Retina (tissue), 1 donor: ENCODE measurements at places on chromosomes 12 and 14.

DNA sequence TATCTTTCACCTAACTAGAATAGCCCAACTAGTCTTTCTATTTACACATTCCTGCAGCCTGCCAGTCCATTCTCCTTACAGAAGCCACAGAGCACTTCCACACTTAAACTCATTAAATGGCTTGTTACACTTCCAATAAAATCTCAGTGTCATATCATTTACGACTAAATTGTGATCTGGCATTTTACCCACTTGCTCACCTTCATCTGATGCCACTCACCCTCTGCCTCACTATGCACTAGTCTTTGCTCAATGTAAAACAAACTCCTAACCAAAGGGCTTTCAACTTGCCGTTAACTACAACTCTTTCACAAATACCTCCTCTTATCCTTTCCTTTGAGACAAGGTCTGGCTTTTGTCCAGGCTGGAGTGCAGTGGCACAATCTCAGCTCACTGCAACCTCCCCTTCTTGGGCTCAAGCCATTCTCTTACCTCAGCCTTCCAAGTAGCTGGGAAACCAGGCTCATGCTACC is 24.1 kb downstream of the YAF2 start:
- DNase-seq = no peak

- DNase-seq = peak; percentile 85
Observed at GRCh38 chr14:77862154-77862786, 62.4 kb downstream of the ADCK1 start.

GRCh38 chr12:24226745-24227350 is 277.4 kb upstream of the SOX5 start:
- DNase-seq = no peak

- DNase-seq = no peak
Observed at GRCh38 chr12:82279536-82280058, 78.6 kb downstream of the CCDC59 start.

GRCh38 chr12:101931498-101932326 is 54.3 kb downstream of the DRAM1 start:
- no peak for DNase-seq

DNA sequence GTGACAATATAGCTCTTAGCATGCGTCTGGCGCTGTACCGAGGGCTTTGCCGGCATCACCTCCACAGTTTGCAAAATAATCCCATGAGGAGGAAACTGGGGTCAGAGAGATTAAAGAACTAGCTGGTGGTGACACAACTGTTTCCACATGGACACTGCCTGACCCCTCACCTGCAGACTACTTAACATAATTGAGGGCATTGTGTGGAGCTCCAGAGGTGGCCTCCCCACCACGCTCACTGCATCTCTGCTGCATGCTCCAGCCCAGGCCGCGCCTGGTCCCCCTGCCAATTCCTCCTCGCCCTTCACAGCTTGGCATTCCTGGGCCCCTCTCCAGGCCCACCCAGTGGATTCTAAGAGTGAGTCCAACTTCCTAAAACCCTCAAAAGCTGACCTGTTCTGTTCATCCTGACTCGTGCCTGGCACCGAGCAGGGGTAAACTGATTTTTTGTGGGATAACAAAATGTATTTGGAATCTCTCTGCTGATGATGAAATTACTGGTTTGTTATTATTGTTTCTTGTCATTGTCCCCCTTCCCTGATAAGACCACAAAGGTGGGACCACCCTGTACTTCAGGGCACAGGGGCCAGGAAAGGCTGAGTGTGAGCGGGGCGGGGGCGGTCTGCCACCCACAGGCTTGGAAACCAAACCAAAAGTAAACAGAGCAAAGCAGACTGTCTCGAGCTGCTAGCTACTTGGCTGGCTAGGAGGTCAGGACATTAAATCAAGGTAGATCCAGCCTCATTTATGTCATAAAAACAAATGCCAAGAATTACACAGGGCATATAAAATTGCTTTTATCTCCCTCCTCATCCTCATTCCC is 40.6 kb downstream of the CHGA start:
- DNase-seq = no peak

DNA sequence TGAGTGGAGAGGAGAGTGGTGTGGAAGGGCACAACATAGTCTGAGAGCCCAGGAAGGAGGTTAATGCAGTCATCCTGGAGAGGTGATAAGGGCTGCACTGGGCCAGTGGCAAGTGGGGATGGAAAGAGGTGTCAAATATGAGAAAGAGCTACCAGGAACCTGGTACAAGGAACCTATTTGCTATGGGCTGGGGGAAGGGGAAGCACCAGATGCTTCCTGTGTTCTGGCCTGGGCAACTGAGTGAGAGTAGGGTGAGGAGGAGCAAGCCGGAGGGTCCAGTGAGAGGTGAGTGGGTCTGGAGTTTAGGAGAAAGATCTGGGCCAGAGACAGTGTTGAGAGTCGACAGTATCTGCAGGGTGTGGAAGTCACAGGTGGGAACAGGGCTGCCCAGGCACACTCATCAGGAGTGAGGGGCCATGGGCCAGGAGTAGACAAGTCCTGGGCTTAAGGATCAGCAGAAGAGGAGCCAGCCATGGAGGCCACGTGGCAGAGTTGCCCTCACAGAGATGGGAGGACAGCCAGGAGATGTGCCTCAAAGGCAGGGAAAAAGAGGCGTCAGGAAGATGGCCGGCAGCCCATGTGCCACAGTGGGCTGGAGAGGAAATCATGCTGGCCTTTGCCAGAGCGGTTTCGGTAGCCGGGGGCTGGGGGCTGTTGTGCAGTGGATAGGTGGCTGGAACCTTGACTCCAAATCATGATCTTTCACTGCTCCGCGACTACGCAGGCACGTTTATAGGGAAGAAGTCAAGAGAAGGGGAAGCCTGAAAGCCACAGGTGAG is 2.9 kb upstream of the AQP6 start:
- DNase-seq = no peak

DNA sequence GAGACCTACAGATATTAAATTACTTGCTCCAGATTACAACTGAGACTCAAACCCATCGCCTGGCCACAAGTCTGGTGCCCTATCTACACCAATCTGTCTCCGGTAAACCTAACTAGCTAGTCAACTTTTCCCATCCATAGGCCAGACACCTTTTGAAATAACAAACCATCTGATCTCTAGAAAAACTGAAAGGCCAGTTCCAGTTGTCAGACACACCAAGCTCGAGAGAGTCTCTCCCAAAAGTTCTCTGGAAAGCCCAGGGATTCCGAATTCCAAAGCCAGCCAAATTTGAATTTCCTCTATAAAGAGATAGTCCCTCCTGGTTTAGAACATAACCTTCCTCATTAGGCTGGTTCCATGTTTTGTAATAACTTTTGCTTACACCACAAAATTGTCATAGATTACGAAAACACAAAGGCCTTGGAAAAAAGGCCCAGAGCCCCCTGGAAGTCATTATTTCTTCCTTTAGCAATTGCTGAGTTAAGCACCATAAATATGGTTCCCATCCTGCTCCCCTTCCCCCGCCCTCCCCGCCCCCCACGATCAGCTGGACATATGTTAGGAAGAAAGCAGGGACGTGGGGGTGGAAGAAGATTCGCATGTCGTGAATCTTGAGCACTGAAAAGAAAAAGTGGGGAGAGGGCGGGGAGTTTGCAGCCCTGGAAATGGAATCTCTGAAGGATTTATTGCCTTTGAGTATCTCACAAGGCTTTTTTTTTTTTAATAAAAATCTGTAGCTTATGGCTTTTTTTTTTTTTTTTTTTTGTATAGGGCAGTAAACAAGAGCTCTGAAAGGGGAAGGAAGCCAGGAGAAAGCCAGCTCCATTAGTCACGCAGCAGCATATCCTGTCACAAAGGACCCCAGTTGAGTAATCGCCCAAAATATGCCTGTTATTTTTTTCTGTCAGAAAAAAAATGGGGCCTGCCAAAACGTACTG is 110.4 kb downstream of the ZFP36L1 start:
- DNase-seq = no peak

DNA sequence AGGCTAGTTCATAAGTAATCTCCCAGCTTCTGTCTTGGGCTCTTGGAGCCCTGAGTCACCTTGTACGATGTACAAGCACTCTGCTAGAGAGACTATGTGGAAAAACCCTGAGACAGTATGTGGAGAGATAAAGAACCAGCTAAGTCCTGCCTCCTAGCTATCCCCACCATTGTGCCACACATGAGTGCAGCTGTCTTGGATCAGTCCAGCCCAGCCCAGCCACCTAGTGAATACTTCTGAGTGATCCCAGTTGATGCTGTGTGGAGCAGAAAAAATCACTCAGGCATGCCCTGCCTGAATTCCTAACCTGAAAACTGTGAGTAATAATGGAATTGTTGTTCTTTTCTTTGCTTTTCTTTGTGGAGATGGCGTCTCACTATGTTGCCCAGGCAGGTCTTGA is 5.1 kb upstream of the SERPINA6 start:
- DNase-seq = no peak

DNA sequence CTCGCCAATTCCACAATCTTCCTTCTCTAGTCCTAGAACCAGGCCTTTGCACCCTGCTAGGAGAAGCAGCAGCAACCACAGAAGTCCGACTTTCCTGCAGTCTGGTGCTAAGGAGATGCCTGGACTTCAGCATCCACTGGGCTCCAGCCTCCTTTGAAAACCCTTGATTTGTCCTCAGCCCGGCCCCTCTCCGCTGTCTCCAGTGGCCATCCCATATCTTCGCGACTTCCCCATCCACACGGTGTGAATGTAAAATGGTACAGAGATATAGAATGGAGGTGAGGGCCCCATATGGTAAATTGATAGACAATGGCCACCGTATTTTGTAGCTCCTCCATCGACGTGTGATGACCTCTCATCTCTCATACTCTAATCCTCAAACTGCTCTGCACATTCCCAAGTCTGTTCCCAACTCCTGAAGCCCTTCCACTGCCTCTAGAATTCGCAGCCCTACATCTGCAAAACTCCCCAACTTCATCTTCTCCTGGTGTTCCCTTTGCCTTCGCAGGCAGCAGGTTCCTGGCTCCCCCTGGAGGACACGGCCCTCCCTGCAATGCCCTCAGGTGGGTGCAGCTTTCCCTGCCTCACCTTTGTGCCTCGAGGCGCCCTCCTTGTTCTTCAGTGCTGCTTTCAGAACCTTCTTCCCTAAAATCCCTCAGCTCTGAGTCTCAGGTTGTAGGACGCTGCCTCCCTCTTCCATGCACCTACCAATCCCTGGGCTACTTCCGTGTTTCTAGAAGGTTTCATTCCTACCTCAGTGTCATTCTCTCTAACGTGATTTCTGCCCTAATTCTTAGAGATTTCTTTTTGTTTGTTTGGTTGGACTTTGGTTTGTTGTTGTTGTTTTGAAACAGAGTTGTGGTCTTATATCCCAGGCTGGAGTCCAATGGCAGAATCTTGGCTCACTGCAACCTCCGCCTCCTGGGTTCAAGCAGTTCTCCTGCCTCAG is 36.7 kb downstream of the TMBIM6 start:
- peak; percentile 44 for DNase-seq

DNA sequence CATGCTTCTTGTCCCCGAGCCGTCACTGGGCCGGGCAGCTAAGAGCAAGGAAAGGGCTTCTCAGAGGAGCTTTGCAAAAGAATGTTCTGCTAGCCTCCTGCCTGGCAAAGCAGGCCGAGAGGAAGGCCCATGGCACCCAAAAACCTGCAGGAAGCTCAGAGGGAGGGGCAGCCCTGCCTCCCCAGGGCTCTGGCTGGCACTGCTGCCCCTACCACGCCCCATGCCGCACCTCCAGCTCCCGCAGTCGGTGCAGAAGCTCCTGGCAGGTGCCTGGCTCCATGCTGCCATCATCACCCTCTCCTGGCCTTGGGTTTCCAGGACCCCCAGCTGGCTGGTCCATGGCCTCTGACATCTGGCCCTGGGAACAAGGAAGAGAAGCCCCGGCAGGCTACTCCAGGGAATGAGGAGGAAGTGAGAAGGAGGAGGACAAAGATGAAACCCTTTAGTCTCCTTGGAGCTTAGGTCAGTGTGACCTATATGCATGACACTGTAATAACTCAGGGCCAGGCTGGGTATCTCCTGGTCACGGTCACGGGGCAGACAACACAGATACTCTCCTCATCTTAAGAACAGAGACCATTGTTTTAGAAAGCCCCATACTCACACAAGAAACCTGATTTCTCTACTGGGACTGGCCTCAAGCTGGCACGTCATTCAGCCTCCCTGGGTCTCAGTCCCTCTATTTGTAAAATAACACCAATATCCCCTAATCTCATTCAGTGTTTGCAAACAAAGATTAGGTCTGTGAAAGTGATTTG is 24.3 kb downstream of the NCKAP5L start:
- no peak for DNase-seq

- no peak for DNase-seq
Observed at GRCh38 chr14:98227727-98228111, 1044.3 kb downstream of the BCL11B start.

GRCh38 chr14:79852950-79853744 is 358.2 kb downstream of the DIO2 start:
- peak; percentile 16 for DNase-seq

DNA sequence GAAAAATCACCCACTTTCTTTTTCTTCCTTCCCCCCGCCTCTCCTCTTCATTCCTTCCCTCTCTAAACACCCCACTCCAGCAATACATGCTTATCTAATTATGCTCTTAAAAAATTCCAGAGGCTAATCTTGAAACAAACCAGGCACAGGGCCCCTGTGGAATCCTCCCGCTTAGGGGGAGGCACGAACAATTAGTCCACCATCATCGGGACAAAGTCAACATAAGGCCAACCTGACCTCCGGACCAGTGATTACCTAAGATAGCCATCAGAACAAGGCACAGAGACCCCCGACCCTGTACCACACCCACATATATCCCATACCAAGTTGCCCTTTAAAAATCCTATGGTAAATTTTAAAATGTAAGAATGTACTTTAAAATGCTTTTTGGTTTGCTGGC is 47.1 kb downstream of the KIF21A start:
- DNase-seq = no peak

DNA sequence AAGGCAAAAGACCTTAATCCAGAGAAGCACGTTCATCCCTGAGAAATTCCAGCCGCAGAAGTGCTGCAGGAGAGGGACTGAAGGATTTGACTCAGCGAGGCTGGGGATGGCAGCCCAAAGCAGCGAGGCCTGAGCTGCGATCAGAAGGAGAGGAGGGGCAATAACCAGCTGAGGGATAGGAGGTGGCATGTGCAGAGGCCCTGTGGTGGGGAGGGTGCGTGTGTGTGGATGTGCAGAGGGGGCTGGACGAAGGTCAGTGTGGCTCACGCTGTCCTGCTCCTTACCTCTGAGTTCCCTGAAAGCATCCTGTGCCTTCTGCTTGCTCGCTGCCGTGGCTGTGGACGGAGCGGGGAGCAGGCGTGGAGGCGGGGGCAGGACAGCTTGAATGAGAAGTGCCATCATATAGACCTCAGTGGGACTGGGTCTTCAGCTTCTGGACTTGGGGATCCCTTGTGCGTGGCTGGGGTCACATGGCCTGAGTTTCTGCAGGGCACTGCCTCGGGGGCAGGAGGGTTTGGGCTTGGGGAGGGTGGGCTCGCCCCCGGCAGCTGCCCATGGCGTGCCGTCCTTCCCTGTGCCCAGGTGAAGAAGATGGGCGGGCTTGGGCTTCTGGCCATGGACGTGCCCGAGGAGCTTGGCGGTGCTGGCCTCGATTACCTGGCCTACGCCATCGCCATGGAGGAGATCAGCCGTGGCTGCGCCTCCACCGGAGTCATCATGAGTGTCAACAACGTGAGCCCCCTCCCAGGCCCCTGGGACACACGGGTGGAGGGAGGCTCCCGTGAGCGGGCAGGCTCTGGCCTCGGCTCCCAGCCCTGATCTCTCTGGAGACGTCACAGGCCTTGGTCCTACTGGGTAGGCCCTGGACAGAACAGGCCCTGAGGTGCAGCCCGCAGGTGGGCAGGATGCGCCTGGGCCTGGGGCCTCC is 11.0 kb downstream of the ACADS start:
- DNase-seq = no peak
